ENCODE measurements at places on chromosomes 11 and 22. TPM values are rescaled to one million over a fixed set of nuclear protein-coding genes. Genes with fewer than 3 reads are reported as not detected.

- peak; percentile 74 for DNase-seq
Observed at GRCh38 chr22:38110863-38111852, 674 bp upstream of the BAIAP2L2 start.

DDTL gene
- 4.0 TPM for total RNA-seq

DAGLA gene
- 7.2 TPM for total RNA-seq

GRCh38 chr11:64976651-64977050, 4.7 kb upstream of the MAJIN start:
- DNase-seq: no peak

SEC14L6 gene
- not detected for total RNA-seq

DNA sequence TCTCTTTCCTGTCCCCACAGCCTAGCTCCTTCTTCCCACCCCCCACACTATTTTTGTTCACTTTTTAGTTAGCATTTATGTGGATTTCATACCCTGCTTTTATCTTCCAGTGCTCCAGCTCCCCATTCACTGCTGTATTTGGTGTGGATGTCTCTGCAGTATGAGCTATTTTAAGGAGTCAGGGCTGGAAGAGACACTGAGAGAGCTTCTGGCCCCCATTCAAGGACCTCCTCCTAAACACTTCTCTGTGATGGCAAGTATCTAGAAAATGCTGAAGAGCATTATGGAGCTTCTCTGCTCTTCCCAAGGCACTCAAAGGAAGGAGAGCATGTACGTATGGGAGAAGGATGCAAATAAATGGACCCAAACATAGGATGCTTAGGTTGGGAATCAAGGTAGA, 79.5 kb downstream of the RAB30 start:
- DNase-seq: no peak

GRCh38 chr22:49589811-49590210, 237.9 kb downstream of the BRD1 start:
- peak; percentile 8 for DNase-seq

GRCh38 chr11:104073950-104074705, 37.7 kb downstream of the DDI1 start:
- DNase-seq: no peak

- DNase-seq: no peak
Observed at GRCh38 chr11:70511345-70511744, 113.0 kb downstream of the CTTN start.

PKDREJ gene
- total RNA-seq: 0.35 TPM

GRCh38 chr22:44667276-44667675, 34.7 kb upstream of the PRR5 start:
- DNase-seq: no peak

DNA sequence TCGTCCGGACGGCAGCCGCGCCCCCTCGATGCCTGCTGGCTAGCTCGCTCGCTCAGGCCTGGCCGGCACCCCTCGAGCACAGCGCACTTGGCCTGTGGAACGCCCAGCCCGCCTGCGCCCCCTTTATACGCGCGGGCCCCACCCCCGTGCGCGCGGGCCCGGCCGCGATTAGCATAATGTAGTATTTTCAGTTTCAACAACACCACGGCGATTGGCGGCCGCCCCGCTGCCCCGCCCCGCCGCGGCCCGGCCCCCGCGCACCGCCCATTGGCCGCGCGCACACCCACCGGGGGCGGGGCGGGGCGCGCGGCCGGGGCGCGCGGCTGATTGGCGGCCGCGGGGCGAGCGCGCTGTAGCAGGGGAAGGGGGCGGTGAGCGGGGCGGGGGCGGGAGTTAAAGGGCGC, at the start of gene CDKN1C:
CDKN1C (minus strand) TSS at position 98 of the 404 bp plus-strand sequence. CDS start 319 bp downstream, outside the sequence.
- DNase-seq: peak; percentile 91

POU2AF2 gene
- 2.1 TPM for total RNA-seq

- DNase-seq: no peak
Observed at GRCh38 chr11:17696741-17697140, 22.6 kb upstream of the MYOD1 start.

- peak; percentile 38 for DNase-seq
Observed at GRCh38 chr11:63920939-63921417, 4.0 kb upstream of the RCOR2 start.

GRCh38 chr11:107648242-107648641, 57.3 kb downstream of the ELMOD1 start:
- DNase-seq: no peak

TSGA10IP gene
- not detected for total RNA-seq

GRCh38 chr22:49856343-49856742, 2.7 kb downstream of the ZBED4 start:
- no peak for DNase-seq

DNA sequence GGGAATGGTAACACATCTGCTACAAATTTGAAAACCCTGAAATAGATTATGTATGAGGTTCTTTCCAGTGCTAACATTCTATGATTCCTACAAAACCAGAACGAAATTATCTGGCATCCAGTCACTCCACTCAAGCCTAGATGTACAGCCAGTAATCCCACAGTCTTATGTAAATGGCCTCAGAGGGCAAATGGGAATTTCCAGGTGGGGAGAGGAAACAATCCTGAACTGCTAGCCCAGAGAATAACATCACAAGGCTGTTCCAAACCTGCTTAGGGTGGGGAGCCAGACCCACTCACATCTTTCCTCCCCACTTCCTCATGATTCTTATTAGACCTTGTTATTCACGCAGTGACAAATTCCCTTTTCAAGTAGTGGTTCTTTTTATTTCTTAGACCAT, 3.5 kb downstream of the FIBIN start:
- no peak for DNase-seq

DNA sequence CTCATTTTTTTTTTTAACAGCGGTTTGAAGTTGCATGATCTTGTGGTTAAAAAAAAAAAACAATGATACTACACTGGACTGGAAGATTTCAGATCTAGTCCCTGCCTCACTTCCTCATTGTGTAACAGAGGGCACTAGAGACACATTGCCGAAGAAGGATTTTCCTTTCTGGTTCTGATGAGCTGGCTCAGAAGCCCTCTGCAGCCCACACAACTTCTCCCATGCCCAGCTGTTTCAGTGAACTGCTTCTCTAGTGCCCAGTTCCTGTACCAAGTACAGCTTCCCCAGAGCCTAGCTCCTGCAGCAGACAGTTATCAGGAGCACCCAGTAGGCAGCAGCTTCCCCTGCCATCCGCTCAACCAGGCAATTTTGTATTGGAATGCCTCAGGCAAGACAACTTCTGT, 29.5 kb upstream of the ANO5 start:
- DNase-seq: no peak

- DNase-seq: no peak
Observed at GRCh38 chr11:111736181-111736590, 30.0 kb downstream of the PPP2R1B start.

- DNase-seq: no peak
Observed at GRCh38 chr22:31144223-31144622, 3.9 kb upstream of the PLA2G3 start.

DNA sequence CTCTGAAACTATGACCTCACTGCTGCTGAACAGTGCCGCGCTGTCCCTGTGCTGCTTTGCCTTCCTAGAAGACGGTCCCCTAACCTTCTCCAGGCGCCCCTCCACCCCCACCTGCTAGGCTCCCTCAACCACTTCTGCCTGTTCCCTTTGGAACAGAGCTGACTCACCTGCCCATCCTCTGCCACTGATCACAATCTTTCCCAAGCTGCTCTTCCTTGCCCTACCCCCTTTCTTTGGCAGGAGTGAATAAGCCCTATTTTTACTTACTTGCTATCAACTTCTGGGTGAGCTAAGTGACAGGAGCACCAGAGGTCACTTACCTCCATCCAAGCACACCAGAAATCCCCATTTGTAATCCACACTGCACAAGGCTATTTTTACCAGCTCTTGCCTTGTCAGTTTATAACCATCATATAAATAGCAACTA, 116.0 kb upstream of the BID start:
- DNase-seq: peak; percentile 58

SLC7A4 gene
- 1.4 TPM for total RNA-seq

GPHA2 gene
- not detected for total RNA-seq

DNA sequence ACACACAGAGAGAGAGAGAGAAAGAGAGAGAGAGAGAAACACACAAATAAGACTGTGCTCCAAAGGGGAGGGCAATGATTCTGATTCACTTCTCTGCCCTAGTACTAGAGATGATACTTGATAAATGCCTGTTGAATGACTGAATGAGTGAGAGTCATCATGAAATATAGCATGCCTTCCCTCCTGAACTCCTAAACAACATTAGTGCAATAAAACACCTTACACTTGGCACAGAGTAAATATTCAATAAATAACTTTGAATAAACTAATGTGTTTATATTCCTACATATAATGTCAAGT, 511.2 kb upstream of the RAG2 start:
- no peak for DNase-seq

OR8G5 gene
- not detected for total RNA-seq

- no peak for DNase-seq
Observed at GRCh38 chr11:2074266-2074825, 64.8 kb downstream of the IGF2 start.

DNA sequence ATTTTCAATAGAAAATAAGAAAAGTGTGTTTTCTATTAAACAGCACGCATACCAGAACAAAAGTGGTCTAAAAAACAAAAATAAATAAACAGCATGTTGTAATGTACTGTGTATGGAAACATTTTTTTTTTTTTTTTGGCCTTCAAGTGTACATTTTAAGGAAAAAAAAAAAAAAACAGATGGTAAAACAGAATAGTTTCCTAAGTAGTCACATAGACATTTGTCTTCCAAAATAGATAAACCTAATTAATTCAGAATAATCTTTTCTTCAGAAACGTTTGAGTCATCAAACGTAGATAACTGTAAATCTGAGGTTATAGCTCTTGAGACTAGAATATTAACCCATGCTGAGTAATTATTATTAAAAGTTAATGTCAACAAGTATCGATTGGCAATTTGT, 396 bp upstream of the CFAP300 start:
- DNase-seq: no peak

- no peak for DNase-seq
Observed at GRCh38 chr11:80638296-80638695, 1197.5 kb upstream of the TENM4 start.

- no peak for DNase-seq
Observed at GRCh38 chr11:17722000-17722643, 2.8 kb downstream of the MYOD1 start.

DNA sequence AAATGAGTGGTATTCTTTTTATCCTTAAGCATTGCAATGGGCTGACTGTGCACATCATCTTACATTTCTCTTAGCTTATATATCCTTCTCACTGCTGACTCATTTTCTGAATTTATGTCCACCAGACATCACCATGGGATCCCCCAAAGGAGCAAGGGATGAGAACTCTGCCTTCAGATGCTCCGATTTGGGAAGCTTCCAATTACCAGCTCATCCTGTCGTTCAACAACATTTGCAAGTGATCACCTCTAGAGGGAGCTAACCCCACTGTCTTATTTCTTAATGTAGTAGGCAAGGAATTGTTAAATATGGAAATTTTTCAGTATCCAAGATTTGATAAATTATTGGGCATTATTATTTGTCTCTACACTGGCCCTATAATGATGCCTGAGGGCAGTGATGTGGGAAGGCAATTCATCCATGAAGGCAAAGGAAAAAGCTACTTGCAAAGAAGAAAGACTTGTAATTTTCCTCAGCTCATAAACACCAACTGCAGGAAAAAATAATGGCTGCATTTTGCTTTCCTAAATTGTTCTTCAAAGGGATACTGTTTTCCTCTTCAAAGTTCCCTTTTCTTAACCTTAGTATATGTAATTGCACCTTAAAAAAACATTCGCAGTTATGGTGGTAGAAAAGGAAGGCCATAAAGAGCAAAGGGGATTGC, 102.4 kb upstream of the FSHB start:
- no peak for DNase-seq

- DNase-seq: no peak
Observed at GRCh38 chr11:20138707-20139106, 21.6 kb downstream of the DBX1 start.

WNT7B gene
- not detected for total RNA-seq

CABP7 gene
- 0.41 TPM for total RNA-seq

- DNase-seq: no peak
Observed at GRCh38 chr11:88744140-88744539, 321.6 kb downstream of the GRM5 start.

ABCC8 gene
- total RNA-seq: 3.3 TPM

PTGDR2 gene
- total RNA-seq: 2.6 TPM

- no peak for DNase-seq
Observed at GRCh38 chr22:49951986-49952896, 8.3 kb upstream of the PIM3 start.

DNA sequence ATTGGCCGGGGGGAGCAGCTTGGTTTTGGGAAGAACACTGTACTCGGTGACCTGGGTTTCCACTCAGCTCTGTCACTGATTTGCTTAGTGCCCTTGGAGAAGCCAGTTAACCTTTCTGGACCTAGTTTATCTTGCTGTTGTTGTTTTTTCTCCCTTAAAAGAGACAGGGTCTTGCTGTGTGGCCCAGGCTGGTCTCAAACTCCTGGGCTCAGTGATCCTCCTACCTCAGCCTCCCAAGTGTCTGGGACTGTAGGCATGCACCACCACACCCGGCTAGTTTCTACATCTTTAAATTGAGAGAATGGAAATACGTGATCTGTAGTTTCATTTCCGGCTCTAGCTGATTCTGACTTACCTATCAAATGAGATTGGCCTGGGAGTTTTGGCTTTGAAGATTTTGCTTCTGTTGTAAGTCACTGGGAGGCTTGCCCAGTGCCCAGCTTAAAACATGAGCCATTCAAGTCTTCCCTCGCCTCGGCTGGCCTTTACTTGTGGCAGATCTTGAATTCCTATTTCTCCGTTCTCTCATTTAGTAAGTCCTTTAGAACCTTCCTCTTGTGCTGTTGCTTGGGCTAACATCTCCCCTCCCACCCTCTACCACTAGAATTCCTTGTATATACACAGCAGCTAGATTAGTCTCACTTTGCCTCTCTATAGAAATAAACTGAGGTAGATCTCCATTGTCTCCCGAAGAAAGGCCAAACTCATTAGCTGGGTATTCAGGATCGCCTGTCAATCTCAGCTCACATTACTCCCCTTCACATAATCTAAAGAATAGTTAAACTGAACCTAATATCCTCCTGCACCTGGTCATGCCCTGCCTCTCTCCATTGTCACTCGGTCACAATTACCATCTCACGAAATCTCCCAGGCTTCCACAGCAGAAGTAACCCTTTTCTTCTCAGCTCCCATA, 87.7 kb upstream of the SLC25A18 start:
- DNase-seq: no peak

GRCh38 chr11:129458756-129459535, 83.3 kb downstream of the BARX2 start:
- peak; percentile 40 for DNase-seq

GRCh38 chr22:43018615-43019014, 3.7 kb upstream of the PACSIN2 start:
- peak; percentile 53 for DNase-seq

DNA sequence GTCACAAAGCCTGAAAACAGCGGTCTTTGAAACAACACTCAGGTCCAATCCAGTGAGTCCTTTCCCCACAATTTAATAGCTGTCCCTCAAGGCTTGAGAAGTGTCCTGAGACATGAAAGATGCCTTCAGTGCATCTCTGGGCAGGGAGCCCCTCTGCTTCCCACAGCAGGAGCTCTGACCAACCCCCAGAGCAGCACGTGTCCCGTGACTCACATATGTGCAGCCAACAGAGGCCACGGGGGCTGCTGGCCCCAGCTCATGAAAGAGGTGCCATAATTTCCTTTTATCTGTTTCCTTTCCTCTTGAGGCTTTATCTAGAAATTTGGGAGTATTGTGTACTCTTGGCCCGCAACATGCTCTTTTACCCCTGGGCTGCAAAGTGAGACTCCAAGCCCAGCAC, 33.2 kb upstream of the LMO1 start:
- DNase-seq: no peak

ANAPC15 gene
- total RNA-seq: 37.9 TPM

GRCh38 chr11:118152552-118153471, at the start of gene SCN4B:
SCN4B (minus strand) TSS chr11:118152823; CDS start chr11:118152673, 150 bp downstream.
- DNase-seq: no peak

GRCh38 chr11:3016861-3017260, 24.7 kb upstream of the NAP1L4 start:
- no peak for DNase-seq

GRCh38 chr22:33512908-33513307, 407.4 kb downstream of the LARGE1 start:
- DNase-seq: no peak

Data from mucosa of descending colon (tissue), 3 donors.